Stimulated activated CD4-positive, alpha-beta T cell treated with anti-CD3 and anti-CD28 coated beads, Interleukin-1b, Interleukin-23, amount 100 ng/mL, for 1 hour (primary cell): ENCODE measurements at places on chromosomes 4 and X.

DNA sequence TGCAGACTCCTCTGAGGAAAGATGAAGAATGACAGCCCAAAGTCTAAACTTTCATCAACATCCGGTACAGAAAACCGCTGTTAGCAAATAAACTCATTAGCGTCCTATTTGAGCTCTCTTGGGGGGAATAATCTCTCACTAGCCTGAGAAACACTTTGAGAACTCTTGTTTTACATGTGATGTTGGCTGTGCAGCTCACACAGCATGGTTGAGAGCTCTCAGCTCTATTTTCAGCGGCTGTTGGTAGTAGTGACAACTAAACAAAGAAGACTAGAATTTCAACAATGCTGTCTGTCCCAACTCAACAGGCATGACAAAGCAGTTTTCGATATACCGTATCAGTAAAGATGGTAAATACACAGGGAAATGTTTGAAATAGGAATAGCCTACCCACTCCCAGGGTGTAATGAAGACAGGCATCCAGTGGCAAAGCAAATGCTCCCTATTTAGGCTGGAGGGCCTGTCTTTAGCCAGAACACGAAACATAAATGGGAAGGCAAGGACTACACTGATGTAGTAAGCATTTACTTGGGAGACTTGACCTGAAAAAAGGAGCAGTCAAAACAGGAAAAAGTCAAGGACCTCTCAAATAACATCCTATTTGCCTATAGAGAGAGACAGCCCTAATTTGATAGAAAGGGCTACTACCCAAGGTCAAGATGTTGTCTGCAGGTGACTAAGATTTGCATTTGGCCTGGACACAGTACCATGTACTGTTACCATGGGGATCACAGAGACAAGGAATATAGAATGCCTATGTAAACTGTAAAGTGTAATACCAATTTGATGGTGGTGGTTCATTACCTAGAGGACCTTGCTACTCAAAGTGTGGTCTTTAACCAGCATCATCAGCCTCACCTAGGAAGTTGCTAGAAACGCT lies 60.4 kb downstream of the PPEF2 start:
- DNase-seq: no peak

- no peak for DNase-seq
Observed at GRCh38 chr4:99417125-99417524, 18.0 kb downstream of the ADH7 start.

DNA sequence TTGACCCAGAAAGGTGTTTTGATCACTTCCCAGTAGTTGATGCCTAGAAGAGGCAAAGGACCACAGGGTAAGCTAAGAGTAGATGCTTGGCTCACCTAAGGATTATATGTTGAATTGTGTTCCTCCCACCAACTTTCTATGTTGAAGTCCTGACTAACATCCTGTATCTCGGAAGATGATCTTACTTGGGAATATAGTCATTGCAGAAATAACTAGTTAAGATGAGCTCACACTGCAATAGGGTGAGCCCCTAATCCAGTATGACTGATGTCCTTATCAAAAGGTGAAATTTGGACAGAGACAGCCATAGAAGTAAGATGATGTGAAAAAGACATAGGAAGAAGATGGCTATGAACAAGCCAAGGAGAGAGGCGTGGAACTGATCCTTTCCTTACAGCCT lies 3.3 kb upstream of the HMGB2 start:
- no peak for DNase-seq

- DNase-seq: no peak
Observed at GRCh38 chr4:7434766-7435150, at the start of gene PSAPL1. TSS of gene PSAPL1 (minus strand) at chr4:7434930. CDS start at chr4:7434879, 51 bp downstream.

DNA sequence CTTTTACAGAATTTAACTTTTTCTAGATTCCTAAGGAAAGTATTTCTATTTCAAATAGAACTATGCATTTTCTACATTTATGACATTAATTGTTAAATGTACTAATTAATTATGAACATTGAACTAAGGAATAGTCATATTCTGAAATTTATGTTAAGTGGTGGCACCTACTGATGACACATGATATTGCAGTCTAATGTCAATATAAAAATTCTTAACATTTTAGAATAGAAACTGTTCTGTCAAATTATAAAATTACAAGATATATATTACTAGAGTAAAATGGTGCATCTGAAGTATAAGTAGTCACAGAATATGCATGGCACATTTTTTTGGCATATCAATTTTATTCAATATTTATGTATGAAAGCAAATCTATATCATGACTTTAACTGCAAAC lies 40.2 kb upstream of the NDNF start:
- DNase-seq: no peak
